Naive thymus-derived CD8-positive, alpha-beta T cell (primary cell): ENCODE measurements at places on chromosomes 2 and 18. TPM values are rescaled to one million over a fixed set of nuclear protein-coding genes. Genes with fewer than 3 reads are reported as not detected.

GRCh38 chr2:169393068-169393590 lies 30.8 kb upstream of the LRP2 start:
- DNase-seq: no peak

Gene RPRM
- not detected for total RNA-seq

DNA sequence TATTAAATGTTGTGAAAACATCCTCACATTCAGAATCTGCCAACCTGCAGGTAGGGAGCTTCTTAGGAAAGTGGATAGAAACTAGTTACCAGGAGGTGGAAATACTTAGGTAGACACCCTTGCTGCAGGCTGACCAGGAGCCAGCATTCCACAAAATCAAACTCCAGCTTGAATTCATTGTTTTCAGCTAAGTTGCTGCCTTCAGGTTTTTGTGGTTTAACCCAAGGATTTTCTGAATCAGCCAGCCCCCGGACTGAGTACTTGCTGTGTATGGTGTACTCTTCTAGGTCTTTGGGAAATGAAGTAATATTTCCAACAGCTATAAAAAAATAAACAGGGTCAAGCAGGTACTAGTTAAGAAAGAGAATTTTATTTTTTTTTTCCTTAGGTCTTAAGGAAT lies 192.1 kb upstream of the CHST9 start:
- DNase-seq: no peak

- DNase-seq: no peak
Measured at GRCh38 chr2:238141541-238142318, 3.3 kb downstream of the KLHL30 start.

- no peak for DNase-seq
Measured at GRCh38 chr2:174984561-174984960, 20.6 kb downstream of the CHN1 start.

Gene CLEC4F
- not detected for total RNA-seq
